DND-41 (cell line): ENCODE measurements at places on chromosomes 13 and 19.

- no peak for DNase-seq
These were observed 4.6 kb downstream of the SPRY2 start for GRCh38 chr13:80336370-80336769.

GRCh38 chr19:6822311-6822670 lies 49.8 kb downstream of the VAV1 start:
- no peak for DNase-seq

DNA sequence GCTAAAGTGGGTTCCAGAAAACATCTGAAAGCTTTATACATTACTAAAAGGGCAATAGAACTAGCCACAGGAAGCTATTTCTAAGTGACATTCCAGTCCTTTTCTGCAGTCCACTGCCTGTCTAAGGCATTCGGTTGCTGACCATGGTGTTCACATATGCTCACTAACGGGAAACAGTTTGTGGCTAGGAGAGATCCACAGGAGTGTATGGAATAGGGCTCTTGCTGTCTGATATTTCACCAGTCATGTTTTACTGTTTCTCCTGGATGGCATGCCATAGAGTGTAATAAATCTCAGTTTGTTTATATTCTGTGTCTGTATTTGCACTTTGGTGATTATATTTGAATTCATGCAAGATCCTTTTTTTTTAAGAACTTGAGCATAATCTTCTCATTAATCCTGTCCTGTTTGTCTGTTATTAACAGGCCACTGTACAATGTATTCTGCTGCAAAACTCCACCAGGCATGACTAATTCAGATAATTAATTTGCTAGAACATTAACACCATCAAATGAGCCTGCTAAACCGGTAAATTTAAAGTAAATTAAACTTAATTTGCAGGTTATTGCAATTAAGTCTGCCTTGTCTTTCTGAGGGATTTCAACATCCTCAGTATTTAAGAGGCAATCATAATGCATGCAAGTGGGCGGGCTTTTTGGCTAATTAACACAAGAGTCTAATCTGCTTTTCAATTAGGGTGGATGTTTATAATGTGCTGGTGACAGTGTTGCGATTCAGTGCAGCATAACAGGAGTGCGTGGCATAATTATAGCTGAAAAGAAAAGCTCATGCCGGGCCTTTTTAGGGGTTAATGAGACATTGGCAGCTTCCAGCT lies 201.3 kb downstream of the POU4F1 start:
- DNase-seq: no peak

- DNase-seq: no peak
These were observed 6.6 kb downstream of the FZR1 start for GRCh38 chr19:3512562-3513228.

DNA sequence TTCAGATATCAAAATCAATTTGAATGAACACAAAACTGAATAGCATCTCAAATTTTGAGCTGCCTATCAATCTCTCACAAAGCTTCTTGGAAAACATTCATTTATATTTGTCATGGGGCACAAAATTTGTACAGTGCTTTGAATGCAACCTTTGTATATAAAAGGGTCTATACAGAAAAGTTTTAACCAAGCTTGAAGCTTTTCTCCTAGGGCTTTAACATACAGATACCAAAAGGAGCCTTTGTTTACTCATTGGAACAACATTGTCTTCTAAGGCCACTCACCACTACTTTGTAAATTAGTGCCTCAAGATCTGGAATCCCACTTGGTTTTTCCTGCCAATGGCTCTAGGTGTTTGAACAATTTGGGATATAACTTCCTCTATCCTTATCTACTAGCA lies 21.2 kb downstream of the LNX2 start:
- no peak for DNase-seq

DNA sequence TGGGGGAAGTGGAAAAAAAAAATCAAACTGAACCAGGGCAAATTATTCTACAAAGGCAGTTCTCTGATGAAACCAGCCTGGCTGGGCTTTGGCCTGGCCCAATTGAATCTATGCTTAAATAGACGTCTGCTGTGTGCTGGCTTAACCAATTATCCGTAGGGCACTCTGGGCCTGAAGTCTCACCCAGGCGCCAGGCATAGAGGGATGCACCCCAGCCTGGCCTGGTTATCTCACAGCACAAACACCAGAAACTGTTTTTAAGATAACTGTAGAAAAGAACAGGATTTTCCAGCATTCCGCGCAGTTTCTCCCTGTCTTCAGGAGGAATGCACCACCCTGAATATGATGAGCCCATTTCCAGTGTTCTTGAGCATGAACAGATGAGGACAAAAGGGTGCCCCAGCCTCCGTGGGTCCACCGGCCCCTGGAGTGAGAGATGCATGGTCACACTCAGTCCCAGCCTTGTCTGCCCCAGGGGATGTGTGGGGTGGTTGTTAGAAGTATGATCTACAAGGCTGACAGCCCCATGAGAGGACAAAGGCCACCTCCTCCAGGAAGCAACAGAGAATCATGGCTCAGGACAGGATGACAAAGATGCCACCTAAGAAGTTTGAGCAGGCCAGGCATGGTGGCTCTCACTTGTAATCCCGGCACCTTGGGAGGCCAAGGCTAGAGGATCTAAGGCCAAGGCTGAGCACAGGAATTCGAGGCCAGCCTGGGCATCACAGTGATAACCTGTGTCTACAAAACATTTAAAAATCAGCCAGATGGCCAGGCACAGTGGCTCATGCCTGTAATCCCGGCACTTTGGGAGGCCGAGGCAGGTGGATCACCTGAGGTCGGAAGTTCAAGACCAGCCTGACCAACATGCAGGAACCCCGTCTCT lies 50.2 kb downstream of the PEPD start:
- DNase-seq: no peak

DNA sequence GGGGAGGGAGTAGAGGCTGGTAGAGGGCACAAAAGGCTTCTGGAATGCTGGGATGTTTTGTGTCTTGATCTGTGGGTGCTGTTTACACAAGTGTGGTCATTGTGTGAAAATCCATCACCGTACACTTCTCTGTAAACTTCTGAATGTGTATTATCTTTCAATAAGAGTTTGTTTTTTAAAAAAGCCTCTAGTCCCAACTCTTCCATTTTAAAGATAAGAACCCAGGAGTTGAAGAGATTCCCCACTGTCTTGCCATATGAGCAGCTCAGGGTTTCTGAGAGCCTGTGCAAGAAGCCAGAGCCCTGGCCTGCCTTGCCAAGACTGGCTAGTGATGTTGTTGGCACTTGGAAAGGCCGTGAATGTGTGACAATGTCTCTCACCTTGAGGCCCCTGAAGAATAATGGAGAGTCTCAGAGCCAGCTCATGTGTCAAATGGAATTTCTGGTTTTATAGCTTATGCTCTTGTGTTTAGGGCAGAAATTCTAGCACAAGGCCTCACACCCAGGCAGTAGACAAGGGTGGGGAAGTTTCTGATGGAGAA lies 57.5 kb upstream of the NPAS1 start:
- DNase-seq: no peak

DNA sequence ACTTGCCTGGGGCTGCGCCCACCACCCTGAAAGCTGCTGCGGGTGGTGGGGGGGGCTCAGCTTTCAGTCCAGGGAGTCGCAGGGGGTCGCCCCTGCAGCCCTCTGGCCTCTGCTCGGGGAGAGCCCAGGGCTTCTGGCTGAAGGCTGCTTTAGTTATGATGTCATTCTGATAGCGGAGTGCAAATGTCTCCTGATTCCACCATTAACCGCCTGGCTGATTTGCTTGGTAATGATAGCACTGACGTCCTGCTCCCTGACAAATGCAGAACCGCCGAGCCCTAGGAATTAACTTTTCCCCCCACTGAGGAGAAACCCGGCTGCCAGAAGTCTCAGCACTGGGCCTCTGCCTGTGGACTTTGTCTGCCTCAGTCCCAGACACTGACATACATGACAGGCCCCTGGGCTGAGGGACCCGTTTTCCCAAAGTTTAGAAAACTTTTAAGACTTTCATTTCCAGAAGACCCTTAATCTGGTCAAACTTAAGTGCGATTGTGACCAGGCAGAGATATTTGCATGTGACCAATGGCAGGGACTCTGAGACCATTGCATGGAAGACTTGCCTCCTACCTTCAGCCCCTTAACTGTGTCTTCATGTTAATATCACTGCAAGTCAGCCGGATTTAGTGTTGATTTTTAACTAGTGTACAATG lies 142.5 kb upstream of the ZNF536 start:
- DNase-seq: no peak

DNA sequence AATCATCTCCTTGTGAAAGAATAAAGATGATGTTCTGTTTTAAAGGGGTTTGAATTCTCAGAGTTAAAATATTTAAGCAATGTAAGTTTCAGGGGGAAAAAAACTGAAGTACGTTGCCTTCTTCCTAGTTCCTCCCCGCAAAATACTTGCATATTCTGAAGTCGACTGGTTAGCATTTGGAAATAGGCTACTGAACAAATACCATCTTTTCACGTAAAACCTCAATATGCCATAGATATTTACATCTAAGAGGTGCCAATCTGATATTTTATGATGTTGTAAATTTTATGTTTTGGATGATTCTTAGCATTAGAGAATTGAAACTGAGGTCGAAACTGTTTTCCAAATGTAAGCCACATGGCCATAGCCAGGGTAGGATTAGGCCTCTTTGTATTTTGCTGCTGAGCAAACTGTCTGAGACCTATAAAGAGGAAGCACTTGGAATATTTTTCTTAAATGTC lies 138.3 kb downstream of the FLT1 start:
- no peak for DNase-seq
